ENCODE measurements at places on chromosomes 3 and 15. TPM values are rescaled to one million over a fixed set of nuclear protein-coding genes. Genes with fewer than 3 reads are reported as not detected.

Gene FOXB1
- not detected for total RNA-seq

Gene GATM
- total RNA-seq = 2.1 TPM

Gene MKRN2
- 34.1 TPM for total RNA-seq

Gene NSMCE3
- 4.6 TPM for total RNA-seq

Gene OXTR
- total RNA-seq = 0.68 TPM

Gene SLC28A2
- not detected for total RNA-seq

Gene SPSB4
- total RNA-seq = 0.34 TPM

Gene CLEC3B
- total RNA-seq = not detected

Gene GOLGA6L9
- total RNA-seq = 9.2 TPM

Gene SHF
- total RNA-seq = 0.34 TPM

Gene BCHE
- total RNA-seq = 1.6 TPM

Gene CEP70
- total RNA-seq = 22.6 TPM

Gene COL6A5
- total RNA-seq = not detected

Gene CCR1
- not detected for total RNA-seq

Gene MORC1
- not detected for total RNA-seq

Gene PPP1R14D
- total RNA-seq = not detected

Gene SV2B
- total RNA-seq = 0.50 TPM

Gene IMPG2
- total RNA-seq = 0.14 TPM

Gene LDHAL6B
- total RNA-seq = not detected

Gene GUCA1C
- total RNA-seq = not detected

Gene STAB1
- 0.07 TPM for total RNA-seq

Gene ECE2
- total RNA-seq = not detected

Gene FRMD5
- 2.7 TPM for total RNA-seq

Gene TRPM1
- total RNA-seq = 0.68 TPM

Gene IL17RD
- 7.7 TPM for total RNA-seq
